CD4-positive, alpha-beta T cell treated with Interleukin-1 beta for 1 hour (primary cell): ENCODE measurements at places on chromosomes 13 and 19.

GRCh38 chr13:112859817-112860190 is 109.2 kb upstream of the MCF2L start:
- no peak for DNase-seq

GRCh38 chr13:78845656-78846365 is 186.9 kb upstream of the OBI1 start:
- no peak for DNase-seq

GRCh38 chr13:82436099-82436585 is 1446.1 kb downstream of the SLITRK1 start:
- no peak for DNase-seq

DNA sequence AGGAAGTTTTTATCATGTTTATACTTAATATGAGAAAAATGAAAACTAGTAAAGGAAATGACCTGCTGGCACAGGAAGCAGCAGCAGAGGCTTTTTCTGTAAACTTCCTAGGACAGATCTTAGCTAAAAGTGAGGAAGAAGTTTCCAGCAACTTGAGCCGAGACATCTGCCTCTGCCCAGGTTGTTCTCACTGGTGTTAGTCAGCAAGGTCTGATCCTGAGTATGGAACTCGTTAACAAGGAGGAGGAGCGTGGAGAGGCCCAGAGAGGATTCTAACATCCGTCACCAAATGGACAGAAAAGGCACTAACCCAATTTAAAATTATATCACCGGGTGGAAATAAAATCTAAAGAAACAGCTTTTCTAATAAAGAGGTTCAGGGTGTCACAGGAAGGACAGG is 43.6 kb downstream of the PHF11 start:
- no peak for DNase-seq

DNA sequence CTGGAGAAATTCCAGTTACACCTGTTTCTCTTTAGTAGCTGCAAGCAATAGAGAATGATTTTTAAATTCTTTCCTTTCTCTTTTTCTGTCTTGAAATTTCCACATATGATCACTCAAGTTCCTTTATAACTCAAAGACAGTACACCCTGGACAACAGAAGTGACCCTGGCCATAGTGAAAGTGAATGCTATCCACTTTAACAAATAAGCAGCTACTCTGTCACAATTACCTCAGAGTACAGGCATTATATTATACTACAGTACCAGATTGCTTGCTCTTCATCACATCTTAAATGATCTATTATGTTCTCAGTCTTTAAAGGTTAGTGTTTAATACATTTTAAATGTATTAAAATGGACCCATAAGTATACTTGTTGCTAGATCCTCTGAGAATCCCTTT is 136.2 kb downstream of the KLF12 start:
- DNase-seq = no peak

GRCh38 chr19:30131722-30132291 is 189.8 kb downstream of the URI1 start:
- no peak for DNase-seq

- DNase-seq = no peak
Measured at GRCh38 chr13:28573595-28574373, 78.9 kb upstream of the FLT1 start.

DNA sequence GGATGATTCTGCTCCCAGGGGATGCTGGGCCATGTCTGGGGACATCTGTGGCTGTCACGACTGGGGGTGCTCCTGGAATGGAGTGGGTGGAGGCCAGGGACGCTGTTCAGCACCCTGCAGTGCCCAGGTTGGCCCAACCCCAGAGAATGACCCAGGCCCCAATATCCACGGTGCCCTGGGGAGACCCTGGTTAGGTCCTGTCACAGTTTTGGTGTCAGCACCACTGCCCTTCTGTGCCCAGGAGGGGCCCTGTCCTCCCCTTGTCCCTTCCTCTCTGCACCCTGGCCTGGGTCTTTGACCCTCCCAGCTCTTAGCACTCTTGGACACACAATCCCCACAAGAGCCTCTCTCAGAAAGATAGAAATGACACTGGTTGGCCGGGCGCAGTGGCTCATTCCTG is 85.3 kb downstream of the GADD45B start:
- no peak for DNase-seq

DNA sequence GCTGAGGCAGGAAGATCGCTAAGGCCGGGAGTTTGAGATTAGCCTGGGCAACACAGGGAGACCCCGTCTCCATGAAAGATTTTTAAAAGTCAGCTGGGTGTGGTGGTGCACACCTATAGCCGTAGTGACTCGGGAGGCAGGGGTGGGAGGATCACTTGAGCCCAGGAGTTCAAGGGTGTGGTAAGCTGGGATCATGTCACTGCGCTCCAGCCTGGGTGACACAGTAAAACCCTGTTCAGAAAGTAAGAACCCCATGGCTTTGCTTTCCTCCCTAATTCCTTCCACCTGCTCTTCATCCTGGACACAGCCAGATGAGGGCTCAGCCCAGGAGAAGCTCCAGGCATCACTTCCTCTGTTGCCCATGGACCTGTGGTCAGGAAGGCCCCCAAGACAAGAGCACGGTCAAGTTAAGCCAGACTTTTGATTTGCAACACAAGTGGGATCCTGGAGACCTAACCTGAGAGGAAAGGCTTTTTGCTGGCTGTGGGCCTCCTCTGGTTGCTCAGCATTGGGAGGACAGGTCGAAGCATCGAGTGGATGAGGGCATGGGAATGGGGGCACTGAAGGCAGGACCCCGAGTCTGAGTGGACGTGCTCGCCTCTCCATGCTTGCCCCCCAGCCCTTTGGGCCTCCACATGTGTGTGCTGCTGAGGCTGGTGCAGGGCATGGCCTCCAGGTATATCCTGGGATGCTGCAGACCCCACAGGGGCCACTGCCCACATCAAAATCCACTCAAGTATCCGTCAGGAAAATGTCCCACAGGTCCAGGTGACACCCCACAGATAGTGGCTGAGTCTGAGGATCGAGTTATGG is 25.4 kb downstream of the TUBA3C start:
- DNase-seq = no peak

- peak; percentile 59 for DNase-seq
Measured at GRCh38 chr19:15101479-15102082, 5.6 kb upstream of the SYDE1 start.

DNA sequence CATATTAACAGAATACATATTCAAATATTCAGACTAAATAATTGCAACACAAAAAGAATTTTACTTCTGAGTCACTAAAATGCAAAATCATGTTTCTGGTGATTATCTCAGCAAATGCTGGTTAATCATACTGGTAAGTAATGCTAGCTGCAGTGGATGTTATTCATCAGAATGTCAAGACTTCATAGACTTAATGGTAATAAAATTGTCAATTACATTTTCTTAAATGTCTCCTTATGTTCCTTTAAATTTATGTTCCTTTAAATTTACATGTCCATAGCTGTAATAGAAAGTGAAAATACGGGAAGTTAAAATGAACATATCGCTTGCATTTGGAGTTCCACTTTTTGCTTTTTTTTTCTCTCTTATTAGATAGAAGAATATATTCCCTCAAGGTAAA is 853.0 kb downstream of the SLITRK6 start:
- DNase-seq = no peak

GRCh38 chr13:108315273-108315672 is 45.8 kb downstream of the TNFSF13B start:
- no peak for DNase-seq

GRCh38 chr13:39655041-39655568 is 357 bp upstream of the COG6 start:
- no peak for DNase-seq

- DNase-seq = no peak
Measured at GRCh38 chr19:11942843-11943108, 17.9 kb downstream of the ZNF700 start.
